Activated T-helper 9 cell treated with anti-CD3 and anti-CD28 coated beads, Interleukin-2, amount 50 U/mL, for 16 hours (primary cell): ENCODE measurements at places on chromosomes 1 and 21.

- no peak for DNase-seq
These were observed 125.2 kb downstream of the PLXNA2 start for GRCh38 chr1:208118841-208119606.

DNA sequence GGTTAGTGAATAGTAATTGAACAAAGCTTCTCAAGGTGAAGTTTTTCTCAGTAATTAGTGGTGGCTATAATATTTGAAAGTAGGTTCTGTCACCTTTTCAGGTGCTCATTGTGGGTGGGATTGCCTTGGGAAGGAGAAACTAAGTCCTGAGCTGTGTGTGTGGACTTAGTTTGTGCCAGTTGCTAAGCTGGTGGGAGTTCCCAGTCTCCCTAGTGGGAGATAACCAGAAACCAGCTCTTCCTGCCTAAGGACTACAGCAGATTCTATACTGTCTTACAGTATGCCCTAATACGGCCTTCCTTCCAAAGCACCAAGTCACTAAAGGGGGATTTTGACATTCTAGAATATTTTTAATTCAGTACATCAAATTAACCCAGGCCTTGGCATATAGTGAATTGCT, 94.3 kb downstream of the PTBP2 start:
- DNase-seq, result no peak

DNA sequence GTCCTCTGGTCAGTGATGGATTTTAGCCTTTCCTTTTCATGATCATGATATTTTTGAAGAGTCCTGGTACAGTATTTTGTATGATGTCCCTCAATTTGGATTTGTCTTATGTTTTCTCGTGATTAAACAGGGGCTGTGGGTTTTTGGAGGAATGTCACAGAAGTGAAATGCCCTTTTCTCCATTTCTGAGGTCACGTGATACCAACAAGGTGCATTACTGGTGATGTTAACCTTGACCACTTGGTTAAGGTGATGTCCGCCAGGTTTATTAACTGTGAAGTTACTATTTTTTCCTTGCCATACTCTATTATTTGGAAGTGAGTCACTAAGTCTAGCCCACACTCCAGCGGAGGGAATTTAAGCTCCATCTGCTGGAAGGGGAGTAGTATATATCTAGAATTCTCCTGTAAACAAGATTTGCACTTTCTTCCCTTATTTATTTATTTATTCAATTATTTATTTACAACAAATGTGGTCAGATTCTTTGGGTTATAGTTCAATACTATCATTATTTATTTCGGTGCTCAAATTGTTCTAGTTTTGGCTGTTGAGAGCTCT, 123.4 kb downstream of the HIVEP3 start:
- no peak for DNase-seq

GRCh38 chr21:42056996-42057689, 14.0 kb upstream of the UMODL1 start:
- DNase-seq, result no peak

DNA sequence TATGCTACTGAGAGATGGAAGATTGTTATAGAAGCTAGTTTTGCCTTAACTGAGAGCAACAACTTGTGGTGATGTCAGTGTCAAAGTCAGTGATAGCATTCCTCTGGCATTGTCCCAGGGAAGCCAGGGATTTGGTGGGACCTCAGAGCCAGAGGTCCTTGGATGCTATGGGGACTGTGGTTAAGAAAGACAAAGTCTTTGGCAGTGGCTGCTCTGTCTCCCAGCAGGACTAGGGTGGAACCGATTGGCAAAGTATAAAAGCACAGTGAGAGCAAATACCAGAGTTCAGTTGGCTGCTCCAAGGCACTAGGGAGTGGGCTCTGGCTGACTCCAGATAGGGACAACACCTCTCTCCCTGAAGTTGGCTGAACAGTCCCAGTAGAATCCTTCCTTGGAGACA, 104.8 kb downstream of the GDAP2 start:
- DNase-seq, result no peak

DNA sequence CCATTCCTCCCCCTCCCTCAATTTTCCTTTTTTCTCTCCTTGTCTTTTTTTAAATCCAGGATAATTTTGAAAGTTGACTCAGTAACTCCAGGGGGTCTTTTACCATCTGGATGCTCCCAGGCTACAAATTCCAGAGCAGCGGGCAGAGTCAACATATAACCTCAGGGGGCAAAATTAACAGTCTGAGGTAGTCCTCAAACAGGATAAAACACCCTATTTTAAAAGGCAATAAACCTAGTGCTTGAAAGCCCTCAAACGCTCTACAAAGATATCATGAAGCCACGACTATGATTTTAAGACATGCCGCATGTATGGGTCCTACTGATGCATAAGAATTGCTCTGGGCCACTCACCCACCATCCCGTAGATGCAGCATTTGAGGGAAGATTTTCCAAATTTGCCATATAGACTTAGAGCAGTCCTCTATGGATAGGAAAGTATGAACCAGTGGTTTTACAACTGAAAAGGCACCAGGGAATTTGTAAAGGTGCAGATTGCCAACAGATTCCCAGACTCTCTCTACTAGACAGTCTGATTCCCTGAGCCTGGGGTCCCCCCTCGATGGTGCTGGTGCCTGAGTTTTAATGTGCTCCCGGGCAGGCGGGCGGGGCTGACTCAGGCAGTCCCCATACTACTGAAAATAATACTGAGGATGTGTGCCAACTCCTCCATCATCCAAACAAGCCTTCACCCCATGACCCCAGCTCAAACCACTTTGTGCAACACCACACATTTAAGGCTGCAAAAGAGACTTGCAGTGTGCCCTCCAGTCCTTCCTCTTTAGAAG, 37.2 kb downstream of the PTPN14 start:
- no peak for DNase-seq

- DNase-seq, result no peak
These were observed 124.6 kb upstream of the IVNS1ABP start for GRCh38 chr1:185441605-185442004.

- DNase-seq, result no peak
These were observed 1.2 kb downstream of the LMX1A start for GRCh38 chr1:165355139-165355976.

- DNase-seq, result no peak
These were observed 112.7 kb downstream of the CLIC6 start for GRCh38 chr21:34781526-34781925.

DNA sequence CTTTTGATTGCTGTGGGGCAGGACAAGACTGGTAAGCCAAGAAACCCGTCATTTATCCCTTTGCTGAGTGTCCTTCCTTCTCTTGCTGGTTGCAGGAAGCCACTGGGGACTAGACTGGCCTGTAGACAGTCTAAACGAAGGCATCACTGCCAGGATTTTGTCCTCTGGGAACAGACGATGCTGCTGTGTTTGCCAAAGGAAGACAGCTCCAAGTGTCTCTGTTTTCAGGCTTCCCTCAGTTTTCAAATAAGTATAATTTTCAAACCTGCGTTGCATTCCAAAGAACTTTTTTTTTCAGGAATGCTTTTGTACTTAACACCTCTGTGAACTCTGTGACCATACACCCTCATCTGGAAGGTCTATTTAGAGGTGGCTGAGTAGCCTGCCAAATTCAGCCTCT, 269.4 kb downstream of the HLX start:
- no peak for DNase-seq

DNA sequence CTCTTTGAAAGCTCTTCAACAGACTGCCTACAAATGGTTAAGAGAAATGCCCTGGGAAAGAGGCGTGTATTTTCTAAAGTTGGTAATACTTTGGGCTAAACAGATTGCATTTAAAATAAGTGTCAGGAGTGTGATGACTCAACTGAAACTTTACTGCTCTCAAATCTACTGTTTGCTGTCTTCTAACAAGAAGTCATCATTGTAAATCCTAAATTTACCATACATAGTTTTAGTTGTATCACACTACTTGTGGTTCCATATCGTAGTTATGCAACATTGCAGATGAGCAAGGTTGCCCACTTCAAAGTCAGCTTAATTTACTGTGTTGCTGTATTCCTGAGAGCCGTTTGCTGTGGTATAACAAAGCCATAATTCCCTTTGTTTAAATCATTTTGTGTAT, 59.6 kb downstream of the RGS21 start:
- DNase-seq, result no peak

DNA sequence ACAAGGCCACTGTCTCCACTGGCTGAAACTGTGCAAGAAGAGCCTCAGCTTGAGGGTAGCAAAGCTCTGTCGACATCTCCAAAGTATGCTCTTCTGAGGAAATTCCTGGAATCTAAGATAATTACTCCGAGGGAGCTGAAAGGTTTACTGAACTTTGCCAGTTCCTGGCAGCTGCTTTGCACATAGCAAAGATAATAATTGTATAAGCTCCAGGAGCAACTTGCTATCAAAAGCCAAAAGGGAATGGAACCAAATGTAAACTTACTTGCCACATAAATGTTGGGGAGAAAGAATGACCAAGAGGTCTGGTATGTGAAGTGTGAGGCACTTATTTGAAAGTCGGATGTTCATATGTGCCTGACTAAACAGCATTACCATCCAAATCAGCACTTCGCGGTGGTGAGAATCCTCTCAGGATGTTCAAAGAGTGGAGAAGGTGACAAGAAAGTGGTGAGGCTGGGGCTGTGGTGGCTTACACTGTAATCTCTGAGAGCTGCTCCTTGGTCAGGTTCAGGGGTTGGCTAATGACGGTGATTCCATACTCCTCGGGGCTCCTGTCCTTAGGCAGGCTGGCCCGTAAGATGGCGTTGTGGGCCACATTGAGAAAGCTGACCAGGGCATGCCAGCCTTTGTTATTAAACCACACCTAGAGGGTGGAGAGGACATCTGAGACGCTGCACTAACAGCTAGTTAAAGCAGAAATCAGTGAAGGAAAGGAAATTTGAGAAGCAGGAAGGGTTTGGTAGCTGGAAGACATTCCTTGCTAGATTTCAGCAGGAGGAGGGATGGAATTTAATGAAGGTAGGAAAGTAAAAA, 100.0 kb downstream of the ABCA4 start:
- DNase-seq, result no peak

- no peak for DNase-seq
These were observed 2.6 kb upstream of the PERM1 start for GRCh38 chr1:984476-984814.

GRCh38 chr1:18485227-18485626, 4.5 kb downstream of the KLHDC7A start:
- DNase-seq, result no peak

DNA sequence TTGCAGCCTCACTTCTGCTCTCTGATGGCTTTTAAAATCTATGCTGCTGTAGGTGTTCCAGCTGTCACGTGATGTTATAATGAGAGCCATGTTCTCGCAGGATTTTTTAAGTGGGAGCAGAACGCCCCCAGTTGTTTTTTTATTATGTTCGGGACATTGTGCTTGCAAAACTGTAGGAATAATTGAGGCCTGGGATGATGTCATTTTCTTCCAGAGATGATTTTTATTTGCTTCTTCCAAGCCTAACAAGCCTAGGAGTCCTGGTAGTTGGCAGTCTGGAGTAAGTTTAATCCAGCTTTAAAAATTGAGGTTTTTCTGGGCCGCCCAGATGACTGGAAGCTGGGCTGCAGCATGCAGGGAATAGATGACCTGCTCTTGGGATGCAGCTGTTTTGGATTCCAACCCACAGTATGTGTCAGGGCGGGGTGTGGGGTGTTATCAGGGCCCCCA, 34.6 kb upstream of the CHIT1 start:
- DNase-seq, result no peak

DNA sequence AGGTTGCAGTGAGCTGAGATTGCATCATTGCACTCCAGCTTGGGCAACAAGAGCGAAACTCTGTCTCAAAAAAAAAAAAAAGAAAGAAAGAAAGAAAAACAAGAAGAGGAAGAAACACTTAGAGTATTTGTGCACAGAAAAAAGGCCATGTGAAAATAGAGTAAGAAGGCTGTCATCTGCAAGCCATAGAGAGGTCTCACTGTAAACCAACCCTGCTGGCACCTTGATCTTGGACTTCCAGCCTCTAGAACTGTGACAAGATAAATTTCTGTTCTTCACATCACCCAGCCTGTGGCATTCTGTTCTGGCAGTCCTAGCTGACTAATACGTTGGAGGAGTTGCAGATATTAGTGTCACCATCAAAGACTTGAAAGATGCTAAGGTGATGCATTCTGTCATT, 12.1 kb upstream of the ZDHHC18 start:
- DNase-seq, result no peak

GRCh38 chr1:246483569-246483933, 23.5 kb downstream of the SMYD3 start:
- no peak for DNase-seq

GRCh38 chr1:203322500-203323179, 17.3 kb downstream of the BTG2 start:
- no peak for DNase-seq

DNA sequence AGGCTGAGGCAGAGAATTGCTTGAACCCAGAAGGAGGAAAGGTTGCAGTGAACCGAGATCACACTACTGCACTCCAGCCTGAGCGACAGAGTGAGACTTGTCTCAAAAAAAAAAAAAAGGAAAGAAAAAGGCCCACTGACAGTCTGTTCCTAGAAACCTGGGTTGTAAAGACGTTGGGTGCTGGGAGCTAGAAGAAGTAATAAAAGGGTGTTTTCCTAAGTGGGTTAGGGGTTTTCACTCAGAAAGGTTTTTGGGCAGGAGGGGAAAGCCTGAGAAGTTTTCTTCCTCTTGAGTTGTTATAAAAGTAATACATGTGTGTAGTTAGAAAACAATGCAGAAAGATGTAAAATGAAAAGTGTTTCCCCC, 25.4 kb downstream of the CELA3A start:
- no peak for DNase-seq

DNA sequence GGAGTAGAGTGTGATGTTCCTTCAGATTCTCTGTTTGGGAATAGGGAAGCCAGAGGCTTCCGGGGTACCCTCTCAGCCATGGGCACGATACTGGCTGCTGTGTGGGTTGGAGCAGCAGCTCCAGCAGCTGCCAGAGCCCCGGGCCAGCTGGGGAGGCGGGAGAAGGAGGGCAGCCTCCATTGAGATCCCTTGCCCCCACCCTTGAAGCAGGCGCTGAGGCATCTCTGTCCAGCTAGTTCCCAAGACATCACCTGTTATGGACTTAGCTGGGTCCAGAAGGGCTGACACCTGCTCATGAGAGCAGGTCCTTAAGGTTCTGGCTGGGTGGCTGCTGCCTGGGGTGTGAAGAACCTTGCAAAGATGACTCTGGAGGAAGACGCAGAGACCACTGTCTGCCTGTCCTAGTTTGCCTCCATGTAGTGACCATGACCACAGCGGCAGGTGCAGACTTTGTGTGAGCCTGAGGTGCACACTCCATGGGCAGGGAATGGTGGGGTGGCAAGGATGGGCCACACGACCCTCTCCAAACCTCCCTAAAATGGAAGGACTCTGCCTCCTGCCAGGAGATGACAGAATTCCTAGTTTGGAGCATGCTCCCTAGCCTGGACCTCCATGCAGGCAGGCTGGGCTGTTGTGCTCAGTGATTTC, 222.6 kb upstream of the C1orf174 start:
- DNase-seq, result no peak

GRCh38 chr1:230173187-230173975, 106.3 kb downstream of the GALNT2 start:
- no peak for DNase-seq

GRCh38 chr1:213984387-213985208, 3.2 kb upstream of the PROX1 start:
- no peak for DNase-seq

GRCh38 chr1:78651241-78651640, 1.6 kb downstream of the IFI44 start:
- no peak for DNase-seq
